NB4 (cell line): ENCODE measurements at places on chromosomes 7 and 10.

GRCh38 chr10:36171953-36172940 lies 530.2 kb upstream of the FZD8 start:
- DNase-seq, result no peak

DNA sequence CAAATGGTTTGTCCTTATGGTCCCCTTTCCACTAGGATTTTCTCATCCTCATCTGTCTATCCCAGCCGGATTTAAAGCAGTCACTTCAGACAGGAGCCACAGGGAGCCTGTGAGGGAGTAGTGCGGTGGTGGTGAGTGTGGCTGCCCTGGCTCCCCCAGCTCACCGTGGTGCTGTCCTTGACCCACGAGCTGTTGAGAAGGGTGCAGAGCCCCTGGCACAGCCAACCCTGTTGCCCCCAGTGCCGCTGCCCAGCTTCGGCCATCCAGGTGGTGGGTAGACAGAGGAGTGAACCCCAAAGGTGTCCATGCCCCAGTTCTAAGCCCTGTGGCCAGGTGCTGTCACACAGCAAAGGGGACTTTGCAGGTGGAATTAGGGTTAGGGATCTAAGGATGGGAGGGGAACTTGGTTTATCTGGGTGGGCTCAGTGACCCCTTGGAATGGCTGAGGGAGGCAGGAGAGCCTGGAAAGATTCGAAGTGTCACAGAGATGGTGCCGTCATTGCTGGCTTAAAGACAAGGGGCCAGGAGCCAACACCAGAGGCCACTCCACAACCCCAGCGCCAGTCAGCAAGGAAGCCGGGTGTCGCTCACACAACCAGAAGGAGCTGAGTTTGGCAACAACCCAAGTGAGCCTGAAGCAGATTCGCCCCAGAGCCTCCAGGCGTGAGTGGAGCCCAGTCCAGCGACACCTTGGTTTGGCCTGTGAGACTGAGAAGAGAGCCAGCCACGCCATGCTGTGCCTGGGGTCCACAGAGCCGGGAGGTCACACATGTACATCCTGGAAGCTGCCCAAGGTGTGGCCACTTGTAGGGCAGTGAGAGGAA lies 142.4 kb downstream of the ADCY1 start:
- no peak for DNase-seq

- DNase-seq, result no peak
These were observed 451.0 kb downstream of the GRM8 start for GRCh38 chr7:126801733-126802132.

DNA sequence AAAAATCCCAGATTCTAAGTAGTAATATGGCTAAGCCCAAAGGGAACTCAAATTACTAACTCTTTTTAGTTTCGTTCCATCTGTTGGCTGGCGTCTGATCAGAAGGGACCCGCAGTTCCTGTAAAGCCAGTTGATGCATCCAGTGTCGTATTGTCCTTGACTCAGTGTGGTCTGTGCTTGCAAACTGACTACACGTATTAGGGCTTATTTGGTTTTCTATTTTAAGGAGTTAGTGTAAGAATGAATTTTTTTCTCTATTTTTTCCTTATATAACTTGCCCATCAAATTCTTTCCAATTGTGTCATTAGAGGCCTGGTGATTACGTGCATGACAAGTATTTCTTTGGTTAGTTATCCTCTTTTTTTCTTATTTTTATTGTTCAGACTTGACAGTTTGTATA lies 9.7 kb downstream of the ABCA13 start:
- no peak for DNase-seq

DNA sequence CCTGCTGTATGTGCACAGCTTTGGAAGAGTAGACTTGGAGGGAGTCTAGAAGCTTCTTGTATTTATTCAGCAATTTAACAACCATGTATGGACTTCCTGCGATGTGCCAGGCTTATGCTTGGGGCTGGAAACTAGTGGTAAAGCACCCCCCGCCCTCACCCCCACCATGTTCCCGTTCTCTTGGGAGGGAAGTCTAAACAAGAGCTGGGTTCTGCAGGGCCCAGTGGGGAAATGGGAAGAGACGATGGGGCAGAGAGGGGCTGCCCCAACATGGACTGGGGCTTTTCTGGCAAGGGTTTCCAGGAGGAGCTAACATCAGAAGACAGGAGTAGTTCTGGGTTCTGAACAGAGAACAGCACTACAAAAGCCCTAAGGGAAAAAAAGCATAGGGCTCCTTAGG lies 8.0 kb downstream of the RASSF4 start:
- peak; percentile 79 for DNase-seq
